ENCODE measurements at places on chromosomes 2 and 18. TPM values are rescaled to one million over a fixed set of nuclear protein-coding genes. Genes with fewer than 3 reads are reported as not detected.

The BBS5 gene
- total RNA-seq = 11.4 TPM

The XIRP2 gene
- not detected for total RNA-seq

The RASGRP3 gene
- 0.58 TPM for total RNA-seq

GRCh38 chr2:203446071-203446481 lies 89.0 kb downstream of the RAPH1 start:
- DNase-seq = no peak

- no peak for DNase-seq
These were observed 378.6 kb upstream of the CWC22 start for GRCh38 chr2:180385601-180386201.
